ENCODE measurements at places on chromosomes 3 and 15.

DNA sequence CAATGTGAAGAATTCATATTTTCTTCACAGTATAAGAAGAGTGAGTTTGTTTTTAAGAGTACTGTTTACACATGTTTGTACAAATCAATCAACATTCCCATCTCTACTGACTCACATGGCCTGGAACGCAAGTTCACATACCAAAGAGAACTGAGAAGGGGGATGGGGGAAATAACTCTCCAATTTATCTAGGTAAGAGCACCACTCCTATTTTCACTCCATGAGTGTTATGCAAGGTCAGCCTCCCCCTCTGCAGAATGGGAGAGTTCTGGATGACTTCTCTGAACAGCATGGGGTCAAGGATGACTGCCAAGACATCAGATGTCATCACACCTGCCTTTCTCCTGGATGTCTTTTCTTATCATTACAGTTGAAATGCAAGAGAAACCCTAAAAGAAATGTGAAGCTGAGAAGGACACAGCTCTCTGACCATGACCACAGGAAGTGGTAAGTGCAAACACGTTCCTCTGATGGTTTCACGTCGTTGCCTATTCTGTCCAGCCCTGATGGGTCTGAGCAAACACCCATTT, 95.2 kb downstream of the SEMA6D start:
- DNase-seq = no peak

GRCh38 chr3:179460260-179460659, 9.0 kb upstream of the GNB4 start:
- DNase-seq = no peak

DNA sequence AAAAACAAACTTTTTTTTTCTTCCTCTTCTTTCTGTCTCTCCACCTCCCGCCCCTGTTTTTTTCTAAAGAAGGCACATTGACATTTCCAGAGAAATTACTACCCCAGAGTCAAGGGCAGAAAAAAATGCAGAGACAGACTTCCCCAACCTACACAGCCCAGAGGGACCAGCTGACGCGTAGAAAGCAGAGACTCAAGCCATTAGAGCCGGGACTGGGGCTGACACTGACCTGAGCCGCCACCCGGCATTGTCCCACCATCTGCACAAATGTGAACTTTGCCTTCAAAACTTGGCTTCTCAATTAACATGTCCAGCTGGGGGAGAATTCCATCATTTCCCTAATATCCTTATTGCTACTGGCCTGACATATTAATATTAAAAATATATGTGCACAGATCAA, 385.6 kb downstream of the NR2F2 start:
- no peak for DNase-seq

GRCh38 chr15:68807249-68807648, 13.4 kb downstream of the ANP32A start:
- DNase-seq = no peak

DNA sequence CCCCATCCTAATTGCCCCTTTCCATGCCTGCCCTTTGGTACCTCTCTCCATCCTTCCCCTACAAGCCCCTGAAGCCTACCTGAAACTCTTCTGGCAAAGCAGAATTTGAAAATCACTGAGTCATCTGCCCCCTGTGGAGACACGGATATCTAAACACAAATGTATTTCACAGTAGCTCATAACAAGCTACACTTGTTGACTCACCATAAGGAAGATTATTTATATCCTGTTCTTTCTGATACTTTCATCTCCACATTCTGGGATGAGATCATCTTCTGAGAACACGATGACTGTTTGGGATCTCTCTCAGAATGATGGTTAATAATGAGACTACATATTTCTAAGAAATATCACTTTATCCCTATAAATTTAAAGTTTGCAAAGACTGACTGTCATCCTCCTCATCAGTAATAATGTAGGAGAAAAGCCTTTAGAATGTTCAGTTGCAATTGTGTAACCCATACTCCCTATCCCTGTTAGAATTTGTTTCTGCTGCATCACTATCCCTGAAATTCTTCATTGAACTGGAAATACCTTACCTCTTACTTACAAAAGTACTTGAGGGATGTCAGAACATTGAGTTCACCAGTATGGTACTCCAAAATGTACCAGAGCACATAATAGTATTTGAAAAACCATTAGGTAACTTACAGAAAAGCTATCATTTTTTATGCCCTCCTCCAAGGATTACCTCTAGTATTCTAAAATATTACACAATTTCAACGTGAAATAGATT, 116.1 kb upstream of the IL12A start:
- DNase-seq = no peak

GRCh38 chr15:81336568-81336967, 12.6 kb upstream of the STARD5 start:
- no peak for DNase-seq

DNA sequence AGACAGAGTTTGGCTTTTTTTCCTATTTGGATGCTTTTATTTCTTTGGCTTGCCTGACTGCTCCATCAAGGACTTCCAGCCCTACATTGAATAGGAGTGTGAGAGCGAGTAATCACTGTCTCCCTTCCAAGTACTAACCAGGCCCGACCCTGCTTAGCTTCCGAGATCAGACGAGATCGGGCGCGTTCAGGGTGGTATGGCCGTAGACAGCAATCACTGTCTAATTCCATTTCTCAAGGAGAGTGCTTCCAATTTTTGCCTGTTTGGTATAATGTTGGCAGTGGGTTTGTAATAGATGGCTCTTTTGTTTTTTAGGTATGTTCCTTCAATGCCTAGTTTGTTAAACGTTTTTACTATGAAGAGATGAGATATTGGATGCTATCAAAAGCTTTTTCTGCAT, 125.0 kb upstream of the PEX5L start:
- DNase-seq = no peak

- no peak for DNase-seq
Measured at GRCh38 chr15:76667943-76668715, 237.0 kb downstream of the SCAPER start.

DNA sequence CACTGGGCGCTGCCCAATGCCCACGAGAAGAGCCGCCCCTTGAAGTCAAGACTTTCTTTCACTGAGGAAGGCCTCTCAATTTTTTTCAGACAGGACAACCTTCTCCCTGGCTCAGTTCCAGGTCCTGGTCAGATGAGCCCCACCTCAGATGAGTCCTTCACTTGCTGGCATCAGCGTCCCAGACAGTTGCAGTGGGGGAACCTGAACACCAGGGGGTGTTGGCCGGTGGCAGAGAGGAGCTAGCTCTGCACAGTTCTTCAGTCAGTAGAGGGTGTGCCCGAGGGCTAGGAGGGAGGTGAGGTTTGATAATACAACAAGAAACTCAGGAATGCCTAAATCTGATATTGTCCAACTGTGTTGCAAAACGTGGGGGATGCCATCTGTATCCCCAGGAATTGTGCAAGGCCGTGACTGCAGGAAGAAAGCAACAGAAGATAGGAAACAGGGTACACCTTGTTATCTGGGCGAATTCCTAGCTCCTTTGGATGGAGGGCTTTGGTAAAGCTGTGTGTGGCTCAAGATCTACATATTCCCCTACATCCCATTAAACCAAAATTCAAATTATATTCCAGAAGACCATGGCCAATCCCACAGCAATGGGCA, 34.3 kb downstream of the CCR3 start:
- DNase-seq = no peak

DNA sequence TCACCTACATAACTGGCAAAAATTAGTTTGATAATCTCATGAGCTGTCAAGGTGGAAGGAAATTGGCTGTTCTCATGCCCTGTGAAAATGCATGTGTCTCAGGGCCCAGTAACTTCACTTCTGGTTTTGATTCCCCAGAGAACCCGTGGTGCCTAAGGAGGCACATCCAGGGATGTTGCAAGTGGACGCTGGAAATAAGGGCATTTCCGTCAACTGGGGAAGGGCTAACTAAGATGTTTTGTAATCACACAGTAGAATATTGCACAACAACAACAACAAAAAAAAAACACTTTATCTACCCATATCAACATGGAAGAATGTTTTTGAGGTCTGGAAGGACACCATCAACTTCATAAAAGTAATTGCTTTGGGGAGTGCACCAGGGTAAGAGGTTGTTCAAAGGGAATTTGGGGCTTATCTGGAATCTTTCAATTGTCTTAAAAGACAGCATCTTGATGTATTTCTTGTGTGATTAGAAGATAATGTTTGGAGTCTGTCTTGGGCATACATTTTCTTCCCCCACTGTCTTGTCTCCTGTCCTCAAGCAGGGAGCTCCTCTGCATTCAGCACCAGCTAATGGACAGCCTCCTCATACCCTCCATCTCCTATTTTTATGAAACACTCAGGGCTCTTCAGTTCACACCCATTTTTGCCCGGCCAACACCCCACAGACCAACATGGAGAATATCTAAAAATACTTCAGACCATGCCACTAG, 37.2 kb upstream of the PRR20G start:
- DNase-seq = no peak

DNA sequence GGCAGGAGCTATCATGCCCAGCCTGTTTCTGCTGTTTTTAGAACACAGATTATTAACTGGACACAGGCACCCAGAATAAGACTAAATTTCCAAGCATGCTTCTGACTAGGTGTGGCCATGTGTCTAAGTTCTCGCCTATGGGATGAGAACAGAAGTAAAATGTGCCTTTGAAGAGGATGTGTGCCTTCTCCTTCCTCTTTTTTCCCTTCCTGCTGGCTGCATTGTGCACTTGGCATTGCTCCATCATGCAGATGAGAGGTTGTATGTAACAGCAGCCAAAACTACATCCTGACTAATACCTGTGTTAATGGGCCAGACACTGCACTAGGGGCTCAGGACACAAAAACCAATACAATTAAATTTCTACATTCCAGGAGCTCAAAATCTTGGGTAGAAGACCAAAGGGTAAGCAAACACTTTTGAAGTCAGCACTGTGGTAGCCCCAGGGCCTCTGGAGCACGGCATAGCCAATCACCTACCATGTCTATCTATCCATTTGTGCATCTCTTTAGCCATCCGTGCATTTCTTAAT, 40.9 kb upstream of the RNU6-1 start:
- no peak for DNase-seq

DNA sequence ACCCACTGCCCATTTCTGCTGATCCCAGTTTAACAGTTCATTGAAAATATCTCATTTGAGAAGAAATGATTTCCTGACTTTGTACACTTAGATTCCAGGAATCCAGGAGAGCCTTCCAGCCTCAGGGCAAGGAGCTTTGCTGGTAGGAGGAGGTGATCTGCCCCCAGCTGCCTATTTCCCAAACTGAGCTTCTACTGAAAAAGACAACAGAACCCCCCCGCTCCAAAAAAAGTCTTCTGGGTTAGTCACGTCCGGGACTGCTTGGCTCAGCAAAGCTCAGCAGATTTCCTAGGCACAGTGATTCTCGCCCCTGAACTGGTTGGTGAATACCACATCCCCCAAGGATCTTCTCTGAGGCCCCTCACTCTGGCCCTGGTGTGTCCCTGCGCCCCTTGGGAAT, 13.1 kb downstream of the SLC6A6 start:
- DNase-seq = no peak

GRCh38 chr3:81790117-81790516, 28.7 kb upstream of the GBE1 start:
- DNase-seq = no peak

GRCh38 chr3:14564741-14565140, 24.6 kb upstream of the GRIP2 start:
- no peak for DNase-seq
